ENCODE measurements at places on chromosomes 12 and 14. TPM values are rescaled to one million over a fixed set of nuclear protein-coding genes. Genes with fewer than 3 reads are reported as not detected.

CCDC196 gene
- not detected for total RNA-seq

AKAP5 gene
- total RNA-seq = 0.04 TPM

GRCh38 chr12:65941388-65941787 is 117.1 kb downstream of the HMGA2 start:
- no peak for DNase-seq

DNA sequence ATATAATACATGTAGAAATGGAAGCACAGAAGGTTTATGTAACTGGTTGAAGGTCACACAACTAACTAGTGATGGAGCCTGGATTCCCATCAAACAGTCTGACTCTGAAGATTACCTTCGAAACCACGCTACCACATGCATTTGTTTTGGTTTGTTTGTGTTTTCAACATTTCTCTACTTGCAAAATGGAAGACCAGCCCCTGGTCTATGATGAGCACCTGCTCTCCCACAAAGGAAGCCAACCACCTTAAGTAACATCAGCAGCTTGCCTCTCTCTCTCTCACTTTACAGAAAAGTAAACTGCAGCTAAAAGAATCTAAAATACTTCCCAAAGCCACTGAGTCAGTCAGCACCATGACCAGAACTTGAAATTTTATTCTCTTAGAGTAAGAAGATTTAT is 186.9 kb upstream of the TMPO start:
- no peak for DNase-seq

- no peak for DNase-seq
These were observed 24.2 kb downstream of the RPH3A start for GRCh38 chr12:112815589-112816321.

DNA sequence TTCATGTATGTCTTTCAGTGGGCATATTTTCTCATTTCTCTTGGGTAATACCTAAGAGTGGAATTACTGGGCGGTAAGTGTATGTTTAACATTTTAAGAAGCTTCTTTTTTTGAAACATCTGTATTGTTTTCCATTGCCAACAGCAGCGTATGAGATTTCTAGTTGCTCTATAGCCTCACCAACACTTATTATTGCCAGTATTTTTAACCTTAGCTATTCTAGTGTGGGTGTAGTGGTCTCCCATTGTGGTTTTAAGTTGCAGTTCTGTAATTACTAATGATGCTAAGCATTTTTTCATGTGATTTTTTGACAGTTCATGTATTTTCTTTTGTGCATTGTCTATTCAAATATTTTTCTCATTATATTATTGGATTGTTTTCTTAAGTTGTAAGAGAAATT is 101.9 kb upstream of the EEA1 start:
- DNase-seq = no peak

DNA sequence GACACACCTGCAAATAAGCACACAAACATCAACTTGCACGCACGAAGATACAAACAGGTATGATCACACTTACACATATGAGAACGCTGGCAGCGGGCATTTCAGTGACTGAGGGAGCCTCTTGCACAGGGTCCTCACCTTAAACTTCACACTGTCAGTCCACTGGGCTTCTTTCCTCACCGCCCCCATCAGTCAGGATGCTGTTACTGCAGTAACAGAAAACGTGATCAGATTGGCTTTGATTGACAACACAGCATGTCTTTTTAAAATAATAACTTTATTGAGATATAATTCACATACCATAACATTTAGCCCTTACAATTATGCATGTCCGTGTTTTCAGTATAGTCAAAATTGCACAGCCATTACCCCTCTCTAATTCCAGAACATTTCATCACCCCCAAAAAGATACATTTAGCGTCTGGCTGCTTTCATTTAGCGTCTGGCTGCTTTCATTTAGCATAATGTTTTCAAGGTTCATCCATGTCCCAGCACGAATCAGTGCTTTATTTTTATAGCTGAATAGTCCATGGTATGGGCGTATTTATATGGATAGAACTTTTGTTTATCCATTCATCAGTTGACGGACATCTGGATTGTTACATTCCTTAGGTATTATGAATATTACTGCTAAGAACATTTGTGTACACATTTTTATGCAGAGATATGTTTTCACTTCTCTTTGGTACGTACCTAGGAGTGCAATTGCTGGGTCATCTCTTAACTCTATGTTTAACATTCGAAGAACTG is 8.4 kb downstream of the CCDC197 start:
- no peak for DNase-seq

All from esophagus squamous epithelium (tissue), 5 donors.